ENCODE measurements at places on chromosomes 2 and 18.

- DNase-seq, result no peak
Measured at GRCh38 chr18:79747156-79747845, 50.4 kb upstream of the KCNG2 start.

GRCh38 chr2:114534116-114535084, 92.0 kb downstream of the DPP10 start:
- DNase-seq, result no peak

DNA sequence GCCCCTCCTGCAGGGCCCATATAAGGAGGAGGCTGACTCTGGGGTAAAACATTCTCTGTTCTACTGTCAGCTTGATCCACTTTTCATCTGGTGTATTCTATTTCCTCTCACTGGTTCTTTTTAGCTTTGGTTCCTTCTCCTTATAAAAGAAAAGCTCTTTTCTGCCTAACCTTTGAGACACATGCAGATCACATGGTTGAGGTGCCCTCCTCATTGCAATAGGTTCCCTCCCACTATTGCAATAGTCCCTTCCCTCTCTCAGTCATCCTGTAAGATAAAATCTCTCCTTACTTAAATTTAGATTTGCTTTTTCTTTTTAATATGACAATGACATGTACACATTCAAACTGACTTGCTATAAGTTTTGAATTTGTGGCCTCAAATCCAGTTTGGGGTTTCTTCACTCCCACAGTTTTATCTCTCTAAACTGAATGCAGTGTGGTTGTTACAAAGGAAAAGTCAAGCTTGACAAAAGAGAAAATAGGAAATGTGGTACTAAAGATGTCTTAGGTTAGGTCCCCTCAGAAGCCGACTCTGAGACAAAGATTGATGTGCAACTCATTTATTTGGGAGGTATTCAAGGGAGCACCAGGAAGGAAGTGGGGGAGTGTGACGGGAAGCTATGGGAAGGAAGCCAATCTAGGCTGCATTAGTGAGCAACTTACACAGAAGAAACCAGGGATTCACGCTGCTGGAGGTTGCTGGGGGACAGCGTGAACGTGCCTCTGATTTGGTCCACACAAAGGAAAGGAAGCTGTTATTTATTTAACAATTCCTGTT, 127.6 kb upstream of the LINC00305 start:
- no peak for DNase-seq

GRCh38 chr2:38505779-38506178, 96.9 kb downstream of the HNRNPLL start:
- DNase-seq, result no peak

DNA sequence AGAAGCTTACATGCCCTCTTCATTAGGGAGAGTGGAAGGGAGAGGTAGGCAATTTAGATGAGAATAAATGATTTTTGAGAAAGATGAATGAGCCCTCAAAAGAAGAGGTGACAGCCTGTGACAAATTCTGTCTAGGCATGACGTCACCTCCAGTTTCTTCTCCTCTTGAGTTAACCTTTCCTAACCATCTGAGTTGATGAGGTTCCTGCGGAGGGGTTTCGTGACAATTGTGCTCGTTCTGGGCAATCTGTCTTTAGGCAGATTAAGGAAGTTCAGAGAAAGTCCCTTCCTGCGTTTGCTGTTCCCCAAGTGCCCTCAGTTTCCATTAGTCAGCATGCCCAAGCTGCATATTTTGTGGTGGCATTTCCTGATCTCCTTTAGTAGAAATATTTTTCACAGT, 640.2 kb upstream of the SYT4 start:
- no peak for DNase-seq

Measured in stimulated activated CD4-positive, alpha-beta T cell treated with anti-CD3 and anti-CD28 coated beads, Interleukin-15, amount 100 ng/mL, for 24 hours (primary cell).